GM04503 (cell line): ENCODE measurements at places on chromosomes 7 and 10.

GRCh38 chr7:27784399-27785053, 44.6 kb downstream of the TAX1BP1 start:
- no peak for DNase-seq

- no peak for DNase-seq
These were observed at the start of gene PRKAR1B for GRCh38 chr7:727104-727805. PRKAR1B (minus strand) TSS chr7:727281; CDS start chr7:711505, 15,776 bp downstream.

DNA sequence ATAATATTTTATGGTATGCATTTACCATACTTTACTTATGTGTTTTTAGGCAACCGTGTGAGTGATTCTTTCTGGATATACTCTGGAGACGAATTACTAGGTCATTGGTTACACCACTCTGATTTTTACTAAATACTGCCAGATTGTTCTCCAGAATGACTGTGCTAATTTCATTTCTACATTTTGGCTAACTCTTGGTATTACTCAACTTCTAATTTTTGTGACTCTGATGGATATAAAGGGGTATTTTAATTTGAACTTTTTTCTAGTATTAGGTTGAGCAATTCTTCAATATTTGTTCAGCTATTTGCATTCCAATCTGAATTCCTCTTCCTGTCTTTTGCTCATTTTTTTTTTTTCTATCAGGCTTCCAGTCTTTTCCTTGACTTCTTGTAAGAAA, 223.6 kb downstream of the MDFIC start:
- DNase-seq: peak; percentile 73

DNA sequence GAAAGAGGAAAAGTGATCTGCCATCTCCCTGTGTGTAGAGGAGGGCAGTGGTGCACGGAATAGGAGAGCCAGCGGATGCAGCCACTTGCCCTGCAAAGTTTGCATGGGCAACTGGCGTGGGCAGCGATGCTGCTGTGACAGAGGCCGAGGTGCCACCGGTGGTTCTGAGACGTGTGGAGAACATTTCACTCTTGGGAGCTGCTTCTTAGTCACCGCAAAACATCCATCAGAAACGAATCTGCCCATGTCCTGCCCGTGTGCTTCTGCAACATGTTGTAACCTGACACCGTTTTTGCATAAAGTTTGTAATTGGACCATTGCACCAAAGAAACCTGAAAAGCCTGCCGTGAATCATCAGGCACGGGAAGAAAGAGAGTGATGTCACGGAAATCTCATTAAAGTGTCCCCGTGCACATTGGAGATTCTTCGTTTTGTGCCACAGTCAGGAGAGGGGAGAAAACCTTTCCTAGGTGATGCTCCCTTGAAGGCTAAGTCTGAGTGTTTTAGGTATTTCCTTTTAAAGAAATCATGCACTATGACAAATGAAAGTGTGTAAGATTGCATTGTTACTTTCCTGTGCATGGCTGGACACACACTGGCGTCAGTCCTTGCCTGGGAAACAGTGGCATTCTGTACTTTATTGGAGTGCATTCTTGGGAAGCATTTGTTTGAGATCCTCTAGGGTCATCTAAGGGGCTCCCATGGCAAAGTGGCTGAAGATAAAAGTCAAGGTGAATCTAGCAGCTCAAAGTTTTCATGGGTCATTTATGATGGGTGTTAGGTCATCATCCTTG, 302.6 kb downstream of the KLF6 start:
- peak; percentile 83 for DNase-seq

GRCh38 chr7:102273749-102274712, 12.6 kb upstream of the SH2B2 start:
- DNase-seq: peak; percentile 34

DNA sequence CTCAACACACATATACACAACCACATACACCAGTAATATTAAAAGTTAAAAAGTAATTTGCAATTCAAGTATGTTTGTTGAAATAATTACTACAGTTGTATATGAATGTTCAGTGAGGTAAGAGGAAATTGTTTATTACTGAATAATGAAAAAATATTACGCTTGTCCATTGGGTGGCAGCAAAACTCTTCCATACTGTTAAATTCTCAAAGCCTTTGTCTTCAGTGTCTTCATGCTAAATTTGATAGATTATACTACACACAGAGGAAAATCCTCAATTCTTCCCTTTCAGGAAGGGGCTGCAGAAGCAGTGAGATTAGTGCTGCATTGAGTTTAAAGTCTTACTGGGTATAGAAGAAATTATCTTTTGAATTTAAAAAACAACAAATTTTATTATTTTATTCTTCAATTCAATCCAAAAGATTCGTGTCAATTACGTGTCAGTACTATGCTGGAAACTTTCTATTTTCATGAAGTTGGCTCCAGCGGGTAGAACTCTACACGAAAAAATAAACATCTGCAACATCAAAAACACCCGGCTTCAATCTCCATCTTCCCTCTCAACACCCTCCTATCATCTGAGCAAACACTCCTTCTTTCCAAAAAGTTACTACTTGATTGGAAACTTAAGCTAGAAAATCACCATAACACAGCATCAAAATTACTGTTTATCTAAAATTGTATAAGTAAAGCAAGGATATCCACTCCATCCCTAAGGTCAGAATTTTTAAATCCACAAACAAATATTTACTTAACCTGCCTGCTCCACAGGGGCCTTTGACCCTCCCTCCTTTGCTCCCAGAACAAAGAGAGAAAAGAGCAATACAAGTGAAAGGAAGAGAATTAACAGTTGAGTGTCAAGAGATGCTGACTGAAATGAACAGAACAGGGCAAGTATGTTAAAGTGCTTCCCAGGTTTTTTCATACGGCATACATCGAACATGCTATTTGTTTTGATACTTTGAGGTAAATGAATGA, 37.0 kb upstream of the TES start:
- DNase-seq: no peak

DNA sequence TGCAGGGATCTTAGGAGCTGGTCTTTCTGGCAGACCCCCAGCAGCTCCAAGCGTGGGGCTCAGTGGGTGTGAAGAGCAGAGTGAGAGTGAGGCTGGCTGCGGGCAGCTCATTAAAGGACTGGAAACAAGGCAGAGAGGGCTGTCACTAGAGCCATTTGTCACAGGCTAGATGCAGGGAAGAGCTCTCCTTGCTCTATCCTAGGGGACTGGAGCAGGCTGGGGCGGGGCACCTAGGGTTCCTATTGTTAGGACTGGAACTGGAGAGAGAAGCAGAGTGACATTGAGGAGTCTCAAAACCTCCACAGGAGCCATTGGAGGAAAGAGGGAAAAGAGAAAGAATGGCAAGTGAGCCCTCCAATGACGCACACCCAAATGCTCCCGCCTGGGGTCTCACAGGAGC, 772 bp upstream of the DDC start:
- DNase-seq: no peak

DNA sequence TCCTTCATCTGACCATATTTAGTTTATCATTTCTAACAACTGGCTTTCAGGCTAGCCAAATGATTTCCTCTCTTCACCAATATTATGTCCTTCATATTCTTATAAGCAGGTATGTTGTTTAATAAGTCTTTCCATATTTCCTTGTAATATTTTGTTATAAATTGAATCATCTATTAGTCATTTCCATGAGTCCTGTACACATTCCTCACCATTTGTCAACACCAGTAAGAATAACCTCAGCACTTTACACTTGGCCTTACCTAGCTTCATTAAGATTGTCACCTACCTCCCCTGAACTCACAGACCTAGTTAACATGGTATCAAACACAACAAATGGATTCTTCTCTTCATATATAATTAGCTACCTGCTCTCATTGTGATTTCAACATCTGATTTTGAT, 282.3 kb downstream of the SEMA3D start:
- no peak for DNase-seq
